ENCODE measurements at places on chromosomes 6 and 20.

DNA sequence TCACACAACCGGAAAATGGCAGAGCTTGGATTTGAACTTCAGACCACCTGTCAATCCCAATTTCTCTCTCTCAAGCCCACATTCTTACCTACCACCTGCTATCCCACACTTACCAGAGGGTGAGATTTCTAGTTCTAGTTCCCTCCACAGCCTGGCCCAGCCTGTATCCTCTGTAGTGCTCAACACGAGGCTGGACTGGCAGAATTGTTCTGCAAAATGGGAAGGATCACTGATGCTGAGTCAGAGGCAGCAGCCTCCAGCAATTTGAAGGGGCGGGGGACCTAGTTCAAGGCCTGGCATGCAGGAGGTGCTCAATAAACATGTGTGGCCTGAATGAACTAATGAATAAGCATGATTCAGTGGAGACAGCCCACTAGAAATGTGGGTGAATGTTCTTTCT lies 53.6 kb upstream of the TTPAL start:
- peak; percentile 8 for DNase-seq

DNA sequence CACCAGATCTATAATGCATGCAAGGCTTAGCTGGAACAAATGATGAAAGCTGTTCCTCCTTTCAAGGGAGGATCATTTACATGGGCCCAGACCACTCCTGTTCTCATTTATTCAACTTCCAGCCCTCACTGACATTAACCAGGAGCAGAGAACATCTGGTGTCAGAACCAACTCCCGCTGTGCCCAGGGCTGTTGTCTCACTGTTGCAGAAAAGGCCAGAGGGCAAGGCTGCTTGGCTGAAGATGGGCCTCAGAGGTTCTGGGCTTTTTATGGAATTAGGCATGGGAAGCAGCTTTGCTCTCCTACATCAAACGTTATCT lies 164.2 kb downstream of the GMPR start:
- DNase-seq: no peak

DNA sequence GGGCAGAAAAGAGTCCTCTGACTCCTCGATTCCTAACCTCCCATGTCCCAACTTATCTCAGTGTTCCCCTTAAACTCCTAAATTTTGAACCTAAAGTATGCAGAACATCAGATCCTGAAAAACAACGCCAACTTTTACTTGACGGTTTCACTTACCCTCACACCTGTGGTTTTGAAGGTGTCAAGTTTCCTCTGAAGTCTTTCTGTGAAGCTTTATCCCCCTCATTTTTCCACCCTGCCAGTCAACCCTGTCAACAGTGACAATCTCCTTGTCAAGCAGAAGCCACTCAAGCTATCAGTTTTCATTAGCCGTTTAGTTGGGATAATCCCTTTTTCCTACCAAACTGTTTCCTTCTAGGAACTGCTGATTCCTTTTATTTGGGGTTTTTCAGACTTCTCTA lies 245.4 kb upstream of the PREP start:
- DNase-seq: no peak

DNA sequence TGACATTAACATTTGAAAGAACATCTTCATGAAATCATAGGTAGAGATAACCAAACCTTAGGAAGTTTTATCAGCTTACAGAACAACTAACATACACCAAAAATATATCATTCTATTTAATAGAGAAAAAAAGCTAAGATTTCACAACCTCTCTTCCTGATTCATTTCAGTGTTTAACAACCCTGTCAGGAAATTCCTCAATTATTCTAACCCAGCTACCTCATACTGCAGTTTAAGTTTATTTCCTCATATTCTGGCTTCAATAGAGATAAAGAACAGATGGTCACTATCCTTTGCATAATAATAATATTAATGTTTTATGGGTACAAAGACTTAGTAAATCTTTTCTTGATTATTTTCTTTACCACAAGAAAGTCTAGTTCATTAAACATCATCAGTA lies 112.9 kb upstream of the HSF2 start:
- DNase-seq: no peak

GRCh38 chr20:48342822-48343513 lies 484.8 kb downstream of the PREX1 start:
- no peak for DNase-seq

- no peak for DNase-seq
Measured at GRCh38 chr6:148080315-148080714, 262.3 kb upstream of the SASH1 start.

- DNase-seq: peak; percentile 71
Measured at GRCh38 chr6:138544501-138544900, 45.2 kb upstream of the NHSL1 start.
